ENCODE measurements at places on chromosomes 16 and 17.

GRCh38 chr17:64662774-64663367 is 764 bp upstream of the SMURF2 start:
- DNase-seq = peak; percentile 35

- no peak for DNase-seq
These were observed 1.2 kb downstream of the ATP6V0A1 start for GRCh38 chr17:42459801-42460281.

DNA sequence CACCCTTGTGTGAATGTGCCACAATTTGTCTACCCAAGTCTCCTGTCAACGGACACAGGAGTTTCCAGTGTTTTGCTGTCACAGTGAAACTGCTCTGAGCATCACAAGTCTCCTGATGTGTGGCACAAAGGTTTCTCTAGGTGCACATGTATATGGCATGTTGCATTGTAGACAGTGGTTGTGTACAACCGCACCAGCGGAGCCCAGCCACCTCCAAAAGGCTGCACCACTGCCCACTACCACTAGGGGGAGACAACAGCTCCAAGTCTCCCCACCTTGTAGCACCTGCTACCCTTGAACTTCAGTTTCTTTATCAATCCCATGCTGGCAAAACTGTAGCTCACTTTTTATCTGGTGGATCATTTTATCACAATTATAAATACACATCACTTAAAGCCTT is 95.5 kb upstream of the ZNF469 start:
- no peak for DNase-seq

GRCh38 chr17:16878606-16879005 is 93.3 kb downstream of the TNFRSF13B start:
- no peak for DNase-seq

- no peak for DNase-seq
These were observed 21.1 kb upstream of the DOC2B start for GRCh38 chr17:202501-202951.

- DNase-seq = no peak
These were observed 66.2 kb downstream of the TNFRSF13B start for GRCh38 chr17:16905593-16906191.

DNA sequence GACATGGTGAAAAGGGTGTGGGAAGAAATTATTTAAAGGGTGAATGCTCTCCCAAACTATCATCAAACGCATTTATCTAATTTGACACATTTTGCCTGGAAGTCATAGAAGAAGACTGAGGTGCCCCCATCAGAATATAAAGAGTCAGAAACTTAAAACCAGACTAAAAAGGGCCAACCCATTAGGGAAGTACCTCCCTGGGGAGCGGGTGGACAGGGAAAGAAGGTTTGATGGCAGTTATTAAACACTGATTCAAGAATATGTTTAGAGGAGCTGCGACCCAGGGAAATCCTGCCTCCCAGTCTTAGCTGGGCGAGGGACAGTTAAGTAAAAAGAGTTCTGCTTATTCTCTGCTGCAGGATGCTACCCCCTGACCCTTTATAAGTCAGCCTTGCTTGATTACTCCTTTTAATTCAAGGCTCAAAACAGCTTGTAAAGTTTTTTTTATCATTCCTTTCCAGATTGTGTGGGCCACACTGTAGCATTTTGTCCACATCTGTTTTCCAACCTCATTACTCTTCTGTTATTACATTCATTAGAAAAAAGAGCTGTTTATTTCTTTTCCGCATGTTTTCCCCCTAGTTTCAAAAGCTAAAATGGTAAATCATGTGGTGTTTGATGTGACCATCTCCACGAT is 138.5 kb upstream of the TBX2 start:
- DNase-seq = no peak
